ENCODE measurements at places on chromosomes 4 and X. TPM values are rescaled to one million over a fixed set of nuclear protein-coding genes. Genes with fewer than 3 reads are reported as not detected.

DNA sequence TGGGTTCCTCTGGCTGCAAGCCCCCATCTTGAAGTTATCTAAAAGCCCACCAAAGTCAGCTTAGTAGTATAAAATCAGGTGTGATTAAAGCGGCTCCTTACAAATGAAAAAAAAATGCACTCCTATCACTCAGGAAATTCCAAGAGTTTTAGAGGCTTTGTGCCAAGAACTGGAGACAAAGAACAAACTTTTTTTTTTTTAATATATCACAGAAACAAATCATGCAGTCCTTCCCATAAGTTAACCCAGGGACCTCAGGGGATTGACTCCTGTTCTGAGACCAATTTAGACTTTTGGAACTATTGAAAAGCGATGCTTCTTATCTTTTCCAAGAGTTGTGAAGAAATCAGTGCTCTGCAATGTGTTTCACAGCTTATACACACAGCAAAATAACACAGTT, 53.6 kb downstream of the HHIP start:
- no peak for DNase-seq

DNA sequence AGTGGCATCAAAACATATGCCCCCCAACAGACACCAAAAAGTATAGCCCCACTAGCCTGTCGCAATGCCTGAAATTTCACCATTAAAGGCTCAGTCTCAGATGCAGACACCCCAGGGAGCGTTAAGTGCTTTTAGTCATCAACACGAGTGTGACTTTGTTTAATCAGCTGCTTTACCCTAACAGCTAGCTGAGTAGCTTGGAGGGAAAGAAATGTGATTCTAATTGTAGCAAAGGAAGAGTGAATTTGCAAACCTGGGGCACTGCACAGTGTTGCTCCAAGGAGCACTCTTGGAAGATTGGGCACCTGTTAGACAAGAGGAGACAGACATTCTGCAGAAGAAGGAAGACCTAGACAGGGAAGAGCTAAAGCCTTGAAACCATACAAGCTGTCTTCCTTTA, 145.1 kb downstream of the BEND2 start:
- no peak for DNase-seq

DNA sequence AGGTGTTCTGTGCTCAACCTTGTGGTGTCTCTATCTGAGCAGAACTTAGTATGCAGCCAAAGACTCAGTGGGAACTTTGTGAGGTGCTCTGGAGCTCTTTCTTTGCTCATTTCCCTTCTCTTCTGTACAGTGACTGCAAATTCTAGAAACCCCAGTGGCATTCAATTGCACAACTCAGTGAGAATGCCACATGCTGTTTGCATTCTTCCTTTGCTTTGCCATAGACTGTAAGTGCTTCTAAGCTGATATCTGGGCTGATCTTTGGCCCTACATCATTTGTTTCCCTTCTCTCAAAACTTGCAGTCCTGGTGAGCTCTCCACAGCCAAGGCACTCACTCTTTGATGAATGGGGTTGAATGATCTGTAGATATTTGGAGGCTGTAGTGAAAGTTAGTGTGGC, 7.0 kb downstream of the PNMA3 start:
- DNase-seq = no peak

DNA sequence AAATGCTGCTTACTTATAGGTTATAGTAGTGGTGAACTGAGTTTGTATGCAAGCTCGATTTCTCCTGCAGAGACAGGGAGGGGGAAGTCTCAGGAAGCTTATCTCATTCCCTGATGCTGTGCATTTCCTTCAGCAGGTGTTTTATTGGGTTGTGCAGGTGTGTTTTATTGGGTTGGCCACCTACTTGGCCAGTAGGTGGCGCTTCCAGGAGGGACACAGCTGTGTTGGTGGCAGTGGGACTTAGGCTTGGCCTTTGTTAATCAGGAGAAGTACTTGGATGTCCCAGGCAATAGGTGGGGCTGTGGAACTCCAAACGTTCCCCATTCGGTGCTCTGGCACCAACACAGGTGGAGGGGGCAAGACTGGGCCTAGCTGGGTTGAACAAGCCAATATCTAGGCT, 196.0 kb upstream of the DCAF8L1 start:
- DNase-seq = no peak

- DNase-seq = no peak
These were observed 238.2 kb downstream of the MGST2 start for GRCh38 chr4:139903845-139904244.

GRCh38 chr4:126012691-126013290, 698.0 kb downstream of the FAT4 start:
- DNase-seq = no peak

DNA sequence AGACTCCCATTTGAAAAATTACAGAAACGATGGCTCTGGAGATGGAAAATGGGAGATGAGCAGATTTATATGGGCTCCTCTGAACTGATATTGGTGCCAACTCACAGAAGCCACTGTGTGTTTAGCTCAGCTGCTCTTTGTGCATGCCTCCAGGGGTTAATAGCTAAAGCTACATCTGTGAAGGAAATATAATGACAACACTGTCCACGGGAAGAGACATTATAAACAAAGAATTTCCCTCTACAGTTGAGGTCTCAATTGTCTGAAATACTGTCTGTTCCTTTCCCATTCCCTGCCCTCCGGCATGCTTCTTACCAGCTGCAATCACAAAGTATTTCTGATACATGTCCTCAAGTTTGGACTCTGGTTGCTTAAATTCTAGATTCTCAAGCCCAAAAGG, 40.4 kb downstream of the PPA2 start:
- DNase-seq = no peak

DNA sequence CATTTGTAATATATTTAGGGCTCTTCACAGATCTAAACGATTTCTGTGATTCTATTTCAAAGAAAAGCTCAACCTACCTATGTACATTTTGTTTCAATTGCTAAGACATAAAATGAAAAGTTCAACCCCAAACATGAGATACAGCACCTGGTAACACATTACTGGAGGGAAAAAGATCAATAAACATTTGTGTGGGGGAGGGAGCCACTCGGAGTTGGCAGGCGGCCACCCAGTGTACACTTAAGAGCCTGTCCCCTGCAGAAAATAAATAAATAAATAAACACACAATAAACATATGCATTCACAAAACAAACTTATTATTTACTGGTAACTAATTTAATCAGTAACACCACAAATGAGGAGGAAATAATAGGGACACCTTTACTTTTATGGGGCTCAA, 19.3 kb downstream of the PRSS48 start:
- no peak for DNase-seq

DNA sequence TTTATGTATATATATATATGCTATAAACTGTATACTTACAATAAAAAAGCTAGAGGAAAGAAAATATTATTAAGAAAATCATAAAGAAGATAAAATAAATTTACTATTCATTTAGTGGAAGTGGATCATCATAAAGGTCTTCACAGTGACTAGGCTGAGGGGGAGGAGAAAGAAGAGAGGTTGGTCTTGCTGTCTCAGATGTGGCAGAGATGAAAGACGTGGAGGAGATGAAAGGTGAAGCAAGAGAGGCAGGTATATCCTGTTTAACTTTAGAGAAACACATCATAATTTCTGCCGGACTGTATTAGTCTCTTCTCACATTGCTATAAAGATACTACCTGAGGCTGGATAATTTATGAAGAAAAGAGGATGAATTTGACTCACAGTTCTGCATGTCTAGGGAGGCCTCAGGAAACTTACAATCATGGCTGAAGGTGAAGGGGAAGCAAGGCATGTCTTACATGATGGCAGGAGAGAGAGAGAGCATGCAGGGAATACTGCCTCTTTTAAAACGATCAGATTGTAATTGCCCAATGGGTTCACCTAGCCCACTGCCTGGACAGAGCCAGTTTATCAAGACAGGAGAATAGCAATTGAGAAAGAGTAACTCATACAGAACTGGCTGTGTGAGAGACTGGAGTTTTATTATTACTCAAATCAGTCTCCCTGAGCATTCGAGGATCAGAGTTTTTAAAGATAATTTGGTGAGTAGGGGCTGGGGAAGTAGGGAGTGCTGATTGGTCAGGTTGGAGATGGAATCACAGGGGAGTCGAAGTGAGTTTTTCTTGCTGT, 22.1 kb upstream of the RRAGB start:
- no peak for DNase-seq

DNA sequence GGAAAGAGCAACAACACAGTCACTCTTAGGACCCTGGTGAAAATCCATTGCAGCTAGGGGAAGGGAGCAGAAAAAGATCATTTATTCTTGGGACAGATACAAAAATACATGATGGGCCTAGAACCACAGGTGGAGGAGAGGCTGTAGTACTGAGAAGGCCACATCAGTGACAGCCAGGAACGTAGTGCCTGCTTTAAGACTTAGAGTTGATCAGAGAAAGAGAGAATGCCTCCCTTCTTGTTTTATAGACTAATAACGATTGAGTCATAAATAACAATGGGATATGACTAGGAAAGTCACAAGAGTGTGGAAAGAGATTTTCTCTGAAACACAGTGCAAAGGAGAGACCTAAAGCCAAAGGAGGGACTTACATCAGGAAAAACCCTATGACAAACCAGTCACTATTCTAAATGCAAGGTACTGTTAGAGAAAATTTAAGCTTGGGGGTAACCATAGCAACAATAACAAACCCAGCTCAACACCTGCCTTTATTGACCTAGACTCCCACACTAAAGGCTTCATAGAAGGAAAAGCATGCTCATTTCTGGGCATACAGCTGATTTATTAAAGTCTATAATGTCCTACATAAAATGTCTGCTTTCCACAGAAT, 1015.0 kb upstream of the GRID2 start:
- no peak for DNase-seq

DNA sequence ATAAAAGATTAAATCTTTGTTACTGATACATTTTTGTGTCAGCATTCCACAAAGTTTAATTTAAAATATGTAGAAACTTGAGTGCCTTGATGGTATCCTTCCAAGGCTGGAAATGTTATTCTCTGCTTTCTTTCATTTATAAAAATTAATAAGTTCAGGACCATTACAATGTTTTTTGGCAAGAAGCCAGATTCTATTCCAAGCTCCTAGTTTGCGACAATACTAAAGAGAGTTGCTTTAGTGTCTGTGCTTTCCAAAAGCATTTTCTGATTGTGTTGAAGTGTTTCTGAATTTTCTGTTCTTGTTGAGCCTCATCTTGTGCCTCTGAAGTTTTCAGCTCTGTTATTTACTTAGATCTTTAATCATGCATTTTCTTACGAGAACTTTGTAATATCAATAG, 516.2 kb downstream of the KCTD8 start:
- DNase-seq = no peak

DNA sequence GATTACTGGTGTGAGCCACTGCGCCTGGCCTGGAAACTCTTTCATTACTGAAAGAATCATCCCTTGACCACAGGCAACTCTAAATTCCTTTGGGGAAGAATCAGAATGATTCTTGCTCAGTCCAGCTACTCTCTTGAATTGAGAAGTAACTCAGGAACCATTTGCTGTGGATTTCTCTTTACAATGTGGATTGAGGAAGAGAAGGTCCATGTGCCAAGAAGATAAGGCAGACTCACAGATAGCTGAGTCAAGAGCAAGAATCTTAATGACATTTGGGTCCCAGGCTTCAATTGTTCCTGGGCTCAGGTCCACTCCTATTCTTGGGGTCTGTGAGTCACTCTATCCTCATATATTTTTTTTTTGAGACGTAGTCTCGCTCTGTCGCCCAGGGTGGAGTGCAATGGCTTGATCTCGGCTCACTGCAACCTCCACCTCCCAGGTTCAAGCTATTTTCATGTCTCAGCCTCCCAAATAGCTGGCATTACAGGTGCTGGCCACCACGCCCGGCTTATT, 6.2 kb upstream of the MGARP start:
- no peak for DNase-seq

- no peak for DNase-seq
These were observed 819.1 kb upstream of the EPHA5 start for GRCh38 chr4:66489370-66489769.

DNA sequence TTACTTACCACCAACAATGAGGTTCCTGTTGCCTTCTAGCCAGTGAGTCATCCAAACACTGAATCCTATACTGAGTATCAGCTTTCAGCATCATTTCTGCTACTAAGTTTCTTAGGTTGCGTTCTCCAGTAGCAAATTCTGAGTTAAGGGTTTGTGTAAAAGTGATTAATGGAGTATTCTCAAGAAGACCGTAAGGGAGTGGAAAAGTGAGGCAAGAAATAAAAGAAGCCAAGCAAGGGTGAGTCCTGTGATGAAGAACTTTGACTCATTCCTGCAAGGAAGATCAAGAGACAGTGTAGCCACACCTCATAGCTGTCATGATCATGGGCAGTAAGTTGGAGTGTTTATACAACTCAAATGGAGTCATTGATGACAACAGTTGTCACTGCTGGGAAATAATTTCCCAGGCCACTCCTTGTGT, 446.2 kb downstream of the RAPGEF2 start:
- no peak for DNase-seq

GRCh38 chrX:10618961-10619360, 1.4 kb downstream of the MID1 start:
- DNase-seq = no peak

GRCh38 chrX:141443922-141444321, 140.6 kb downstream of the SPANXA1 start:
- DNase-seq = no peak

DNA sequence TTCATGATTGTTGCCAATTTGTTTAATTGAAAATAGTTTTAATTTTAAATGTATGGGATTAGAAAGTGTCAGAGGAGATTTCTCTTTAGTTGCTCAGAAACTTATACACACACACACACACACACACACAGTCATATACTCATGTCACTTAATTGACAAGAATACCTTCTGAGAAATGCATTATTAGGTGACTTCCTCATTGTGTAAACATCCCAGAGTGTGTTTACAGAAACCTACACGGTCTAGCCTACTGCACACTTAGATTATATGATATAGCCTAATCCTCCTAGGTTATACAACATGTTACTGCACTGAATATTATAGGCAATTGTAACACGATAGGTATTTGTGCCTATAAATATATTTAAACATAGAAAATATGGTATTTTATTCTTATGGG, 1327.4 kb downstream of the FSTL5 start:
- no peak for DNase-seq

GRCh38 chrX:117570160-117570559, 546.5 kb downstream of the KLHL13 start:
- DNase-seq = no peak

GRCh38 chr4:109973529-109973905, 60.8 kb downstream of the EGF start:
- DNase-seq = no peak

GRCh38 chr4:184850431-184851199, 24.8 kb upstream of the ACSL1 start:
- no peak for DNase-seq

- no peak for DNase-seq
These were observed 268.7 kb downstream of the NR3C2 start for GRCh38 chr4:148173397-148174017.

EGF gene
- total RNA-seq = 3.5 TPM

ZNF630 gene
- total RNA-seq = 4.6 TPM

SLC49A3 gene
- total RNA-seq = 3.2 TPM

BCLAF3 gene
- 11.1 TPM for total RNA-seq

RBMXL3 gene
- total RNA-seq = not detected

ATP2B3 gene
- total RNA-seq = 0.10 TPM

TMEM47 gene
- 22.5 TPM for total RNA-seq

USP26 gene
- not detected for total RNA-seq

MAPK10 gene
- 18.3 TPM for total RNA-seq

HS6ST2 gene
- 6.0 TPM for total RNA-seq

IL21 gene
- total RNA-seq = not detected
